ENCODE measurements at places on chromosomes 2 and 18. TPM values are rescaled to one million over a fixed set of nuclear protein-coding genes. Genes with fewer than 3 reads are reported as not detected.

The NT5C1B gene
- 0.09 TPM for total RNA-seq

The DNAH6 gene
- total RNA-seq = 9.5 TPM

The ATOH8 gene
- 13.2 TPM for total RNA-seq

The ARHGAP15 gene
- 2.9 TPM for total RNA-seq

The PPP4R1 gene
- 147 TPM for total RNA-seq

The SERPINB2 gene
- not detected for total RNA-seq

The REG1A gene
- total RNA-seq = 0.54 TPM
